ENCODE measurements at places on chromosomes 1 and 21.
A peak's percentile ranks its signal among the peaks of the same experiment; 100 is the strongest.

DNA sequence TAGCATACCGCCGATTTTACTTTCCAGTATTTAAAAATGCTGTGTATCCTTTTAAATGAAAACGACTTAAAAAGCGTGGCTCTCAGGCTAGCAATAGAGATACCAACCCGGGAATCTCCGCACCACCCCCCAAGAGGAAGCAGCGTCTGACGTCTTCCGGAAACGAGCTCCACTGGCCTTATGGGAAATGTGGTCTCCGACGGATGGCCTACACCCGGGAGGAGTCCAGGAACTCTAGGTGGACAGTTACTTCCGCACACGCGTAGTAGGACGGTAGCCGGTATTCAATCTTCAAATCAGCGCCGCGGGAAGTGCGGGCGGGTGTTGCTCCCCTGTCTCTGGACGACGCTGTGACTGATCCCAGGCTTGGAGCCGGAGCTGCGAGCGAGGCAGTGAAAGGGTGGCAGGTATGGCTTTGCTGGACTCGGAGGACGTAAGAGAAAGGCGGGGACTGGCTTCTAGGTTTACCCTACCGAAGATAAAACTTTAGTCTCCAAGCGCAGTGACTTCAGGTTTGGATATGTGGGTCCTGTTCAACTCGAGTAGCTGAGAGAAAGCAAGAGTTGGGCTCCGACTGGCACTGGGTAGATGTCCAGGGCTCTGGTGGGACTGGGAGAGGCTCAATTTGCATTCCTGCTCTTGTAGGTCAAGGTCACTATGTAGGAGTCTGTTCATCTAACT, at the start of gene ZNF684:
Gene ZNF684, plus strand, starts transcription at position 257 of the 681 bp plus-strand sequence. CDS start 1,530 bp downstream, outside the sequence.
- H3K4me3 ChIP-seq, result peak within 1 kb of the TSS; percentile 92
- peaks cover 23% of the 10 kb centered on the region for H3K36me3 ChIP-seq
- H3K27ac ChIP-seq, result peak within 1 kb of the TSS; percentile 94
- DNase-seq, result peak; percentile 76
- peaks cover 25% of the 10 kb centered on the region for H3K4me1 ChIP-seq

GRCh38 chr1:27591622-27592021, 12.3 kb downstream of the AHDC1 start:
- no peak overlapping the region for H3K4me3 ChIP-seq
- peaks cover 22% of the 10 kb centered on the region for H3K4me1 ChIP-seq
- H3K27me3 ChIP-seq, result no peaks in the 10 kb centered on the region
- no peak for DNase-seq
- H3K27ac ChIP-seq, result no peak overlapping the region

GRCh38 chr1:59638231-59638711, 176.5 kb upstream of the HOOK1 start:
- peak; percentile 47 for DNase-seq
- H3K4me3 ChIP-seq, result peak overlapping the region; percentile 6
- peaks cover 39% of the 10 kb centered on the region for H3K4me1 ChIP-seq
- peaks cover 12% of the 10 kb centered on the region for H3K36me3 ChIP-seq

GRCh38 chr1:37238364-37239224, 204.3 kb upstream of the GRIK3 start:
- no peak for DNase-seq
- H3K4me3 ChIP-seq, result no peak overlapping the region
- H3K27ac ChIP-seq, result no peak overlapping the region
- H3K36me3 ChIP-seq, result no peaks in the 10 kb centered on the region
- peaks cover 26% of the 10 kb centered on the region for H3K4me1 ChIP-seq

- no peaks in the 10 kb centered on the region for H3K4me1 ChIP-seq
- DNase-seq, result no peak
- no peak overlapping the region for H3K27ac ChIP-seq
- H3K27me3 ChIP-seq, result no peaks in the 10 kb centered on the region
- no peak overlapping the region for H3K4me3 ChIP-seq
These were observed 24.3 kb downstream of the SCYL3 start for GRCh38 chr1:169869426-169869825.

- H3K4me1 ChIP-seq, result peaks cover 39% of the 10 kb centered on the region
- H3K4me3 ChIP-seq, result peak overlapping the region; percentile 37
- peak; percentile 43 for DNase-seq
- peak overlapping the region; percentile 99 for H3K27ac ChIP-seq
These were observed 14.8 kb upstream of the TMEM240 start for GRCh38 chr1:1554926-1555915.

- H3K36me3 ChIP-seq, result no peaks in the 10 kb centered on the region
- DNase-seq, result no peak
These were observed 149.5 kb downstream of the NOS1AP start for GRCh38 chr1:162218975-162219374.
